Hindlimb muscle (tissue), 1 donor: ENCODE measurements at places on chromosomes 13 and 19.

- no peak for DNase-seq
These were observed 607.6 kb downstream of the FGF9 start for GRCh38 chr13:22278336-22278929.

GRCh38 chr13:99448546-99448945, 52.7 kb upstream of the TM9SF2 start:
- DNase-seq: no peak

DNA sequence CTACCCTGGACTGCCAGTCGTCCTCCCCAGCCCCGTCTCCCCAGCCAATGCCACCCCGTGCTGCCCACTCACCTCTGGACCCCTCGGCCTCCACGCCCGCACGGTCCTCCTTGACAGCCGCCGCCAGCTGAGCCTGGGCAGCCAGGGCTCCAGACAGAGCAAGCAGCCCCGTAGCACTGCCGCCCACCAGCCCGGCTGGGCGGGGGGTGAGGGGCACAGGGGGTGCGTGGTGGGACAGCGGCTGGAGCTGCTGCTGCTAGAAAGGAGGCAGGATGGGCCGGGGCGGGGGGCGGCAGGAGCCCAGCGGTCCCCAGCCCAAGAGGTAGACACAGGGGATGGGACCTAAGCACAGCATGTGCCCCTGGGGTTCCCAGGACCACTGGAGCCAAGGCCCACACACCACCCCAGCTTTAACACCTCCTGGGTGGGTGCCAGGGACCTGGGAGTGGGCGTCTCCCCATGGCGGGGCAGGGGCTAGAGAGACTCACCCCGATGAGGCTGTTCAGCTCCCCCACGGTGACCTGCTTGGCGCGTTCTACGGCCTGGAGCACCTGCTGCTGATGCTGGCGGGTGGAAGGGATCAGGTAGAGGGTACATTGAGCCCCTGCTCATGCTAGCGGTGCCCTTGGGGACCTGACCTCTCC, 9.7 kb downstream of the TLE2 start:
- no peak for DNase-seq

- DNase-seq: no peak
These were observed 148.9 kb downstream of the USP12 start for GRCh38 chr13:27022571-27023311.

- no peak for DNase-seq
These were observed 62.8 kb upstream of the DIAPH3 start for GRCh38 chr13:60226507-60226906.

DNA sequence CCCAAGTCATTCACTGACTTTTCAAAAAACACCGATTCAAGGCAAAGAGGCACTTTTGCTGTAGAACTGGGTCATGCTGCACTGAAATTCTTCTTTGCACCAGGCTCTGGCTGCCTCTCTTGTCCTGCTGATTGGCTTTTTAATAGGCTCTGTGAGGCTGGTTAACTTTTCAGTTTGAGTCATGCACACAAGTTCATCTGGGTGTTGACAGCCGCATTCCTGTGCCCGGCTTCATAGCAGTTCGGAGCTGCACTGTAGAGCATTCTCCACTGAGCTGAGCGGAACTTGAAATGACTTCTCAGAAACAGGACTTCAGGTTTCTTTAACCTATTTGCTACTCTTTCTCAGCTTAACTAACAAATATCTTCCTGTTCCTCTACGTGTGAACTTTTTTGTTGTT, 978.3 kb downstream of the UQCRFS1 start:
- no peak for DNase-seq

GRCh38 chr13:30789166-30789862, 54.0 kb downstream of the ALOX5AP start:
- no peak for DNase-seq
